ENCODE measurements at places on chromosomes 7 and 10.

DNA sequence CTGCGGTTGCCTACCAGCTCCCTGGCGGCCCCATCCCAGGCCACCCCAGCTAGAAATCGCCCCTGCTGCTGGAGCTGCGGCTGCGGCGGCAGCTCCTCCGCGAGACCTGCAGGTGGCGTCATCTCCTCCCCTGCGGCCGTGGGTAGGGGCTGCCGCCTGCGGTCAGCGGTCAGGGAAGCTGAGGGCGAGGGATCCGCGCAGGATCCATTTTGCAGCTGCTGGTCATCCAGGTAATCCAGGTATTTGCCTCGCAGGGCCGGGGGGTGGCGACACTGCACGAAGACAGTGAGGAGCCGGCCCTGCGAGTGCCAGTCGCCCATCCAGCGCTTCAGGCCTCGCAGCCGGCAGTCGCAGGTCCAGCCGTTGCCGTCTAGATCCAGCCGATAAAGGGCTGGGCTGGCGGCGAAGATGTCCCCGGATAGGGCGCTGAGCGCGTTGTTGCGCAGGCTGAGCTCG is 1.5 kb downstream of the TRIL start:
- peak overlapping the region; percentile 18 for H3K4me3 ChIP-seq
- peak; percentile 55 for DNase-seq
- H3K27me3 ChIP-seq, result peaks cover 81% of the 10 kb centered on the region
- peaks cover 12% of the 10 kb centered on the region for H3K4me1 ChIP-seq

- H3K36me3 ChIP-seq, result peaks cover 54% of the 10 kb centered on the region
- H3K27ac ChIP-seq, result peak overlapping the region; percentile 91
- DNase-seq, result no peak
- peak overlapping the region; percentile 85 for H3K4me3 ChIP-seq
- H3K4me1 ChIP-seq, result peaks cover 79% of the 10 kb centered on the region
- H3K27me3 ChIP-seq, result no peaks in the 10 kb centered on the region
Observed at GRCh38 chr10:17229717-17229966, 1.6 kb downstream of the VIM start.

DNA sequence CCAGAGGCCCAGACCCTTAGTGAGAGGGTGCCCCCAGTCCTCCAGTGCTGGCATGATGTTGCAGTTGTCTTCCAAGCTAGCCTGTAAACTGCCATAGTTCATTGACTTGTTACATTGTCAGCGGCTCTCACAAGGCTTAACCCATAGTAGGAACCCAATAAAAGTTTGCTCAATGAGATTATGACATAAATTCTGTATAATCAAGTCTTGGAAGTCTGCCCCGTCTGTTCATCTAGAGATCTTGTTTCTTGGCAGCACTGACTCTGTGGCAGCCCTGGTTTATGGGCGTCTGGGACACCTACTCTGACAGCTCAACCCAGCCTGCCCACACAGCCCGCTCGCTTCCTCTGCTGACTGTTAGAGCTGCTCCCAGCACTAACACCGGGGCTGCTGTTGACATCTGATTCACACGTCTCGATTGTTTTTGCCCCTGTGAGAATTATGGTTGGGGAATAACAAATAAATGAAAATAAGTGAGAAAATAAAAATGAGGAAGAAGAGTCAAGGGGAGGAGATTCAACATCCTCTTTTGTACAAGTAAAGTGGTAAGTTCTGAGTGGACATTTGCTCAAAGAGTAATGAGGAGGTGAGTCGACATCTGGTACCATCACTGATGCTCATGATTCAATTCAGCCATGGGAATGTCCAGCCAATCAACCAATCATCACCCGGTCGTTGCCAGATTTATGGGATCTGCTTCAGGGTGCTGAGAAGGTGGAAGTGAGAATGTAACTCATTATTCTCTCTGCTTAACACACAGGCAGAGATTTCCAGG is 160.8 kb downstream of the SPAG6 start:
- H3K4me1 ChIP-seq, result peaks cover 13% of the 10 kb centered on the region
- H3K27me3 ChIP-seq, result peaks cover 15% of the 10 kb centered on the region
- H3K4me3 ChIP-seq, result no peak overlapping the region
- no peaks in the 10 kb centered on the region for H3K36me3 ChIP-seq
- no peak overlapping the region for H3K27ac ChIP-seq

- H3K27ac ChIP-seq, result no peak overlapping the region
- H3K4me1 ChIP-seq, result peaks cover 17% of the 10 kb centered on the region
- no peak for DNase-seq
- H3K27me3 ChIP-seq, result no peaks in the 10 kb centered on the region
- no peak overlapping the region for H3K4me3 ChIP-seq
- peaks cover 18% of the 10 kb centered on the region for H3K36me3 ChIP-seq
Observed at GRCh38 chr7:101927802-101928201, 110.4 kb downstream of the CUX1 start.

DNA sequence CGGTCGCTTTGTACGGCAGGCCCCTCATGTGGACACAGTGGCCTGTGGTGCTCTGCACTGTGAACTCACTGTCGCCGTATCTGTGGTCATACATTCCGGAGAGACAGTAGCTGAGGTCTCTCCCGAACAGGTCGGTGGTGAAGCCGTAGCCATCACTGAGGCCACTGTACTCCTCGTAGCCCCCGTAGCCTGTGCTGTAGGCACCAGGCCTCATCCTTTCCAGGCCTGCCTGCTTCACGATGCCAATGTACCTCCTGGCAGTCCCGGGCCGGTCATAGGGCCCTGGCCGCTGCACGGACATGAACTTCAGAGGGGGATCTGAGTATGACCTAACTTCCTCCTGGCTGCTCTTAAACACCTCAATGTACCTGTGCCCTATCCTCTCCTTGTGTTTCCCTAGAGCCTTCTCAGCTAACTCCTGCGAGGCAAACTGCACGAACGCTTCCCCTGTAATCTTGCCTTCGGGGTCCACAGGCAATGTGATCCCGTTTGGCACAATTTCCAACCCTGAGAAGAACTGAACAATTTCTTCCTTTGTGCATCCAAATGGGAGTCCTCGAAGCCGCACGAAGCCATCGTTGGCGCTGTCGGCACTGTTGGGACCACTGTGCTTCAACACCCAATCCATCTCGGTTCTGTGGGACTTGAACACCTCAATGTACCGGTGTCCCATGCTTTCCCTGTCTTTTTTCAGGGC is 15.7 kb downstream of the FXYD4 start:
- peaks cover 74% of the 10 kb centered on the region for H3K36me3 ChIP-seq
- no peak overlapping the region for H3K4me3 ChIP-seq
- H3K27me3 ChIP-seq, result no peaks in the 10 kb centered on the region
- peak overlapping the region; percentile 75 for H3K27ac ChIP-seq

- peak; percentile 22 for DNase-seq
- no peak overlapping the region for H3K4me3 ChIP-seq
- peaks cover 56% of the 10 kb centered on the region for H3K4me1 ChIP-seq
Observed at GRCh38 chr10:102670871-102671434, 26.7 kb downstream of the TRIM8 start.

DNA sequence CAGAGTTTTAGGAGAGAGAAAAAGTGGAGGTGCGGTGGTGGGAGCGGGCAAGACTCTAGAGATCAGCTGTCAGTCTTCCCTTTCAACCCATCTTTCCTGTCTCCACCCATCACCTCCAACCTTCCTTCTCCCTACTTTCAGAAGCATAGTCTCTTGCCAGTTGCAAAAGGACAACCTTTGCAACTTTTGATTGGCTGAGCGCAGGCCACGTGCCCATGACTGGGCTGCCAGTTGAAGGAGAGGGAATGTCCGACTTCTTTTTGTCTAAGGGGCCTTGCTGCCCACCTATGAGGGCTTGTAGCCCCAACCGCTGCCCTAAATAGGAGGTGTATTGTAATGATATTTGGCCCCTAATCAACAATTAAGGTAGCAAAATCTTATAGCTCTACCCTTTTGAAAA is 12.6 kb downstream of the CYP26A1 start:
- no peak for DNase-seq
- H3K4me1 ChIP-seq, result no peaks in the 10 kb centered on the region
- no peaks in the 10 kb centered on the region for H3K36me3 ChIP-seq
- no peak overlapping the region for H3K4me3 ChIP-seq
- no peak overlapping the region for H3K27ac ChIP-seq

DNA sequence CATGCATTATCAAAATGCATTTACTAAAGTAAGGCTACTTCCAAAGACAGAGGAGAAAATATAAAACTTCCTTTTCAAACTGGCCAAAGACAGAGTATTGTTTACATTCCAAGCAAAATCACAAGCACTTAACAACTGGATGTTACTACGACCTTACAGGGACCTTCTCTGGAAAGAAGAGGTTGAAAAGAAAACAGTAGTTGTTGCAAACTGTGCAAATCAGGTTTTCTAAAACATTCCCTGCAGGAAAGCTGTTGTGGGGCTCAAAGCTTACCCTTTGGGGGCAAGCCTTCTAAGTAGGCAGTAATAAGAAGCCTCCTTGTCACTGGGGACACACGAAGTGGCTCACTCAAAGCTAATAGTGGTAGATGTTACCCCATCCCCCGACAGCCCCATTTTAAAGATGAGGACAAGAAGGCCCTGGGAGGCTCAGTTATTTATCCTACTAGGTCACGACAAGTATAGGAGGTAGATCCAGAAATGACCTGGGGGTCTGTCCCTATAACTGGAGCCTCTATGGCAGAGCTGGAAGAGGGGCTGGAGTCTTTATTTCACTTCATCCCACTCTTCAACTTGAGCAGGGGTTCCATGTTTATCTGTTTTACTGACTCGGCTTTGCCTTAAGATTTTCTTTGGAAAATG is 46.6 kb downstream of the ATXN7L1 start:
- no peak for DNase-seq
- no peak overlapping the region for H3K27ac ChIP-seq
- no peaks in the 10 kb centered on the region for H3K36me3 ChIP-seq
- no peak overlapping the region for H3K4me3 ChIP-seq
- peaks cover 11% of the 10 kb centered on the region for H3K4me1 ChIP-seq

DNA sequence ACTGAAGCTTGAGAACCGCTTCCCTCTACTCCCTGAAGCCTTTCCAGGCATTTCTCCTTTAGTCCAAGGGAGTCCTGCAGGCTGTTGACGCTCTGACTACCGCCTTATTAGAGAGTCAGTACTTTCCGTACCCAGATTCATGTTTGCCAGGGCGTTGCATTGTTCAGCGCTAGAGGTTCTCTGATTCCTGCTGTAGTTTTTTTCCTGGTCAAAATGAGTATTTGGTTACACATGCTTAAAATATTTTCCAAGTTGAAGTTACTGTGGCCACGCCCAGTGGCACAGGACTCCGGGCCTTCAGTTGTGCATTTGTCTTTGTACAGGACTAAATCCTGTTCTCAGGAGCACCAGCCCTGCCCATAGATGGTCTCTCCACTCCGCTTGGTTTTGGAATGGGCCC is 7.9 kb downstream of the MTURN start:
- no peaks in the 10 kb centered on the region for H3K36me3 ChIP-seq
- no peak for DNase-seq
- no peak overlapping the region for H3K27ac ChIP-seq
- H3K27me3 ChIP-seq, result no peaks in the 10 kb centered on the region

DNA sequence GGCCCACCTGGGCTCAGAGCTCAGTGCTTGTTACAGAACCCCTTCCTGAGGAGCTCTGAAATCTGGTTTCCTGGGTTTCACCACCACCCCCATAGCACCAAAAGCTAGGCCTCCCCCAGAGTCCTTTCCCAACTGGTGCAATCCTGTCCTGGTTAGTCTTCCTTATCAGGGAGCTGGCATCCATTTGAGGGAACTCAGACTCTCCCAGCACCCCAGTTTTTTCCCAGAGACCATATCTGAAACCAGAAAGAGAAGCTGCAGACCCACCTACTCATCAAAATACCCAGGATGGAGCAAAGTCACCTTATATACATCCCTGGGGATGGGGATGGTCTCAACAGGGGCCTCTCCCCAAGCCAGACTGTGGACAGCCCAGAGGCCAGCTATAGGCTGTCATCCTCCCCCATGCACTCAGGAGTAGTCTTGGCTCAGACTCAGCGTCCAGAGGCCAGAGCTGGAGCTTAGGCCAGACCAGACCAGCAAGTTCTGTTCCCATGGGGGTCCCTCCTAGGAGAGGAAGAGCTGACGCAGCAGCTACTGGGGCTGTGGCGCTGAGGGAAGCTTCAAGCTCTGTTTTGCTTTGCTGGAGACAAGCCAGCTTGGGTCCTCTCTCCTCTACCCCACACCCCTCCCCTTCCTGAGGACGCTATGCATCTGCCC is 3.0 kb downstream of the TBATA start:
- no peaks in the 10 kb centered on the region for H3K27me3 ChIP-seq
- peaks cover 12% of the 10 kb centered on the region for H3K4me1 ChIP-seq
- H3K4me3 ChIP-seq, result no peak overlapping the region

GRCh38 chr7:981793-982510 is 1.0 kb upstream of the CYP2W1 start:
- no peak overlapping the region for H3K27ac ChIP-seq
- DNase-seq, result no peak
- no peak overlapping the region for H3K4me3 ChIP-seq
- H3K27me3 ChIP-seq, result peaks cover 13% of the 10 kb centered on the region

DNA sequence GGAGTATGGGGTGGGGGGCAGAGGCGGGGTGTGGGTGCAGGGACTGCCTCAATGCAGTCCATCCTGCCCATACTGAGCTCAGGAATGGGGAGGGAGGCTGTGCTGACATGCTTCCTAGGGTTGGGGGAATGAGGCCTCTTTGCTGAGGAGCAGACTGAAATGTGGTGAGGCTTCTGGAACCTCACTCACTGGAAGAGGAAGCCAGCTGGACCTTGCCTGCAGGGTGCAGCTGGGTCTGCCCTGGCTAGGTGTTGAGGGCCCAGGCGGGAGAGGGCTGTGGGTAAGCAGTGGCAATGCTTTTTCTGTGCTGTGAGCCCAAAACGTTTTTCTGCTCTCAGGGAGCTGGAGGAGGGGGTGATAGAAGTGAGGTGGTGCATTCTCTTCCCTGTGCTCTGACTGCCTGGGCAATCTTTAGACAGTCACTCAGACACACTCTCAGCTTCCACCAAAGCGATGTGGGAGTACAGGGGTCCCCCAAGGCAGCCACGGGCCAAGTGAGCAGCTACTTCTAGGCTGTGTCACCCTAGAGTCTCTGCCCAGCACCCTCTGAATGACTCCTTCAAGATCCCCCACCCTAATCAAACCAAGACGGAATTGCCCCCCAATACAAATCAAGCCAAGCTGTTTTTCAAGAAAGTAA is 41.1 kb upstream of the BMPR1A start:
- no peak for DNase-seq
- H3K4me1 ChIP-seq, result peaks cover 12% of the 10 kb centered on the region
- no peaks in the 10 kb centered on the region for H3K36me3 ChIP-seq
- H3K27ac ChIP-seq, result no peak overlapping the region
- no peaks in the 10 kb centered on the region for H3K27me3 ChIP-seq
- H3K4me3 ChIP-seq, result no peak overlapping the region

- H3K36me3 ChIP-seq, result no peaks in the 10 kb centered on the region
- no peak overlapping the region for H3K27ac ChIP-seq
Observed at GRCh38 chr7:39164887-39165286, 187.2 kb downstream of the POU6F2 start.
